Left ventricle myocardium inferior (tissue), 1 donor: ENCODE measurements at places on chromosomes 6 and 20. TPM values are rescaled to one million over a fixed set of nuclear protein-coding genes. Genes with fewer than 3 reads are reported as not detected.

GRCh38 chr6:116152620-116153019 lies 26.7 kb upstream of the COL10A1 start:
- DNase-seq: no peak

GRCh38 chr6:27650620-27651370 lies 177.9 kb upstream of the ZNF184 start:
- DNase-seq: no peak

DNA sequence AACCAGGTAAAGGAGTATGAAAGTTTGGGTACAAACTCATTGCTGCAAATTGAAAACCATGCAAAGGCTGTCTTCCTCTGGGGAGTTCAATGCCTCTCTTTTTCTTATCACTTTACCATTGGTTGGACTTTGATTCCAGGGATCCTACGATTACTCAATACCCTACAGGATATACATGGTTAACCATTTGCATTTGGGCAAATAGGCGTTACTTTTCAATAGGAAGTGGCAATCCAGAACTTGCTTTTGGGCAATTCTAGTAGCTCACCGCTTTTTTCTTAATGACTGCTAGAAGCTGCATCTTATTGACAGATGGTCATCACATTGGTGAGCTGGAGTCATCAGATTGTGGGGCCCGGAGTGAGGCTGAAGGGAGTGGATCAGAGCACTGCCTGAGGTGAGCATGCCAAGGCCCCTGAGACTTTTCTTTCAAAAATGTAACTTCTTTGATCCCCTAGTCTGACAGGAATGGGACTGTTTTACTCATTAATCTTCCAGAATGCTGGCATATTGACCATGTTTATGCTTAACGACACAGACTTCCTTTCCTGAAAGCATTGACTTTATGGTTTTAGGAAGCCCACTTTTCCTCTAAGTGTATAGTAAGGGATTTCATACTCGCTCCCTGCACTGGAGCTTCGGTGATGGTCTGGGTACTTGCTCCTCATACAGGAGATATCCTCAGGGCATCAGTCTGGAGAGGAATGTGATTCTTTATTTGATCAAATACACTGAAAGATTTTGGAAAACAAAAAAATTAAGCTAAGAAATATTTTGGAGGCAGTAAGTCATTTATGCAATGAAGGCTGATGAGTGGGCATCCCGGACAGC lies at the start of gene CCR6:
TSS of gene CCR6 (plus strand) at position 270 of the 831 bp plus-strand sequence. CDS start 13,039 bp downstream, outside the sequence.
- no peak for DNase-seq

RPP40 gene
- total RNA-seq: 2.7 TPM
